ENCODE measurements at places on chromosomes 12 and 14.

GRCh38 chr14:39184628-39185255 is 9.7 kb downstream of the PNN start:
- DNase-seq, result no peak

DNA sequence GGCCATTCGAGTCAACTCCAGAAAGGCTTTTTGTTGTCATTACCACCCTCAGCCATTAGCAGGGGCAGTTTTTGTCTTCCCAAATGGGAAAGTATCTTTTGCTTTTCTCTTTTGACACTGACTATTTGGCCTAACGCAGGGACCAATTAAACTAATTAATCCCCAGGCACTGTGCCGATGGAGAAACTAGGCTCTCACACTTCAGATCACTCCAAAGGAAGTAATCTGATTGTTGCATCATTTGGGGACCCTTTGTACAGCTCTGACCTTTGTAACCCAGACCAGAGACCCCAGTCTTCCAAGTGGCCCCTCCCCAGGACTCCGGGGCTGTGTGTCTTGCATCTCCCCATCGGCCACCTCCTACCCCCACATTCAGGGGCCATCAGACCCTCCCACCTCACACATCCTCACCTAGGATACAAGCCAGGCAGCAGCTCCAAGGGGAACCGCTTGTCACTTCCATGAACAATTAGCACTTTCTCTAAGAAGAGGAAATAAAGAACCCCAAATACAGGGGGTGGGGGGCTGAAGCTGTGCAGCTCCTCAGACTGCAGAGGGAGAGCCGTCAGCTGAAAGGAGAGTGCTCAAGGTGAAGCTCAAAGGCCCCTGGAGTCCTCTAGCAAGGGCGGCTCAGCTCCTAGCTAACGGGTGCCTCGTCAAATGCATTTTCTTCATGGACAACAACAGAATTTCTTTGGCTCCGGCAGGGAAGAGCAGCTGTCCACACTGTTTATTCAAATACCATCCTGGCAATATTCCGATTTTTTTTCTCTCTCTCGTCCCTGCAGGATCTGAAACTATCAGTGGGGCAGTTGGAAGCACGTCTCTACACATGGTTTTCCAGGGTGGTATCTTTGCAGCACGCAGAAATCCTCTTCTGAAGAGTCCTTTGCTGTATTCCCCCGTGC is 64.3 kb upstream of the DIO3 start:
- DNase-seq, result no peak

GRCh38 chr14:105195522-105196264 is 14.6 kb upstream of the NUDT14 start:
- no peak for DNase-seq

- no peak for DNase-seq
Observed at GRCh38 chr12:12776261-12776660, 9.2 kb upstream of the APOLD1 start.

GRCh38 chr12:11697670-11698387 is 48.4 kb downstream of the ETV6 start:
- no peak for DNase-seq

DNA sequence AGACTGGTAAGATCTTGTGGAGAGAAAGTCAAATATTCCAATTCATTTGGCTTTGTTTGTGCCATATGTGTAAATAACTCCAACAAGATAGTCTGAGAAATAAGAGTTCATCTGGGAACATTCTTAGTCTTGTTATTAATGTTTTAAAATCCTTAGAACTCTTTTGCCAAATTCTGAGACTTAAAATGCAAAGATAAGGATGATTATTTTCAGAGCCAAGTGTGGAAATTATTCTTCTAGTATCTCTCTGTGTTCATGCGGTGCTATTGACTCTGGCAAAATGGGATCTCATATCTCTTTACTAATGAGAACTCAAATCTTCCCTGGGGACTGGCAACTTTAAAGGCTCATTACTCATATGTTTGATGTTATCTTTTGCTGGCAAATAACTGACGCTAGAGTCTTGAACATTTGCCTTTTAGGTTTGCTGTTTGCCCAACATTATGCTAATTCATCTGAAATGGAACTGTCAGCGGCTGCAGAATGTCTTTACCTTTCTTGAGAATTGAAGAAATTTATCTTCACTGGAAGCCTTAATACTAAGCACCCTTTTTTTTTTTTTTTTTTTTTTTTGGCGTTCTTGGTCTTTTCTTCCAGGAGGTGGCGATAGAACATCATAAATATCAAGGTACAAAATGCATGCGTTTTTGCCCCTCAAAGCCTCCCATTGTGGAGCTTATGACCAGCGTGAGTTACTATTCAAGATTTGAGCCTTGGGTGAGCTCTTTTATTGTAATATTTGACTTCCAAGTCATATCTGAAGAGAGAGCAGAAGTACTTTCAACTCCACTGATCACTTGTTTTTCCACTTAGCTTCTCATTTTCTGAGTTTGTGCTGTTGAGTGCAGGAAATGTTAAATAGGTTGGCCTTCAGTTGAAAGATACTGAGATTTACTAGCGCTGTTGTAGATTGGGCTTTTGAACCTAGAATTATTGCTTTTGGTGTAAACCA is 86.5 kb downstream of the CAND1 start:
- no peak for DNase-seq

DNA sequence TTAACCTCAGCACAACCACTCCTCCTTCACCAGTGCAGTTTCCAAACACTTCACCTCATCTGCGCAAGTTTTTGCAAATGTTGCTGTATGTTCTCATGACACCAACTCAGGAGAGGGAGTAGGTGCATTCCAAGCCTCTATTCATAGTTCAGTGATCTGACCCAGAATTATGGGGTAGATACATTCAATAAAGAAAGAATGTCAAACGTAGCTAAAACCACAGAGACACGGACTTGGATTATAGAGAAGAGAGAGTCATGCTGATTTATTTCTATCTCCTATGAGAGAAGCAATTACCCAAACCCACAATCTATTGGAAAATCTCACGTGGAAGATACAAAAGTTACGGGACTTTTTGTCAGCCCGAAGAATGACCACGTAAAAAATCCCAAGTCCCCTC is 1006.0 kb upstream of the TMEM132C start:
- DNase-seq, result no peak

DNA sequence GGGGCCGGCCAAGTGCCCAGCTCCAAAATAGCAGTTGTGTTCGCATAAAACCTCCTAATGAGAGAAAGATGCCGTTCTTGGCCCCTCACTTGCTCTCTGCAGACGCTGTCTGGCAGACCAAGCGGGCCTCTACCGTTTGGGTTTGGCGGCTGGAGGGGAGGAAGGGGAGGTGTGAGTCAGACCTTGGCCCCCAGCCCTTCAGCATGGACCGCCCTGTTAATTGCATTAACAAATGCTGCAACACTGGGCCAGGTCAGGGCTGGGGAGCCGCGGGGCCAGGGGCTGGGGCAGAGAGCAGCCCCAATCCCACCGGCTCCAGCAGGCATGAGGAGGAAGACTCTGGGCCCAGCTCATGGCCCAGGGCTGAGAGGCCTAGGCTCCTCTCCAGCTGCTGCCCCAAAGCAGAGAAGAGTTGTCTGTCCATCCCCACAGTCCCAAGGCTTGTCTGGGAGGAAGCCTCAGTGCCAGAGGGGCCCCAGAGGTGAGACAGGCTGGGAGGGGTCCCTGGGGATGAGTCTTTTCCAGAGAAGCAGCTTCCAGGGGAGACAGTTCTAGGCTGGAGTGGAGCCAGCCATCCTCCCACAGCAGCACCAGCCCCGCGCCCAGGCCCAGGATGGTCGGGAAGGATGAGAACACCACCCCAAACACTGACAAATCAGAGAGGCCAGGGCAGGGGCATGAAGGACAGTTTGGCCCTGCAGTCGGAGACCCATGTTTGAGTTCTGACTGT is 16.9 kb downstream of the LTBP2 start:
- no peak for DNase-seq

DNA sequence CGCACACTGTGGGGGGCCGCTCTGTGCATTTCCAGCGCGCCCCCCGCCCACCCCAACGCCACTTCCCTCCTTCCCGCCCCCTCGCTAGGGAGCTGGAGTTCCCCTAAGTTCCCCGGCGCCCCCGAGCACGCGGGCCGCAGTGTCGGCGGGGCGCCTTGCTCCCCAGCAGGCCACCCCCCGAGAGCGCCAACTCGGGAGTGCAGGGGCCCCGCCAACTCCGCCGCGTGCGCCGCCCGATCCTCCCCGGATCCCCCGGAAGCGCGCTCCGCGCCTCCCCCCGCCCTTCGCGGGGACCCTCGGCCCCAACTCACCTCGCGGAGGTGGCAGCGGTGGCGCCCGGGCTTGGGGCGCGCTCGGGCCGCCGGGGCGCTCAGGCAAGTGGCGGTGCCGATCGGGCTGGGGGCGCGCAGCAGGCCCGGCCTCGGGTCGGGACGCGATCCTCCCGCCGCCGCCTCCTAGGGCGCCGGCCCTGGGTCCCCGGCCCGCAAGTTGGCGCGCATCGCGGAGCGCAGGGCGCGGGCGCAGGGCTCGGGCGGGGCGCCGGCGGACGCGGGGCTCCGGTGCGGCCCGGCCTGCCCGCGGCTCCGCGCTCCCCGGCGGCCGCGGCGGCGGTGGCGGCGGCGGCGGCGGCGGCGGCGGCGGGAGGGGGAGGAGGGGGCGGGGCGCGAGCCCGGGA is at the start of gene NCOR2:
TSS of gene NCOR2 (minus strand) at position 616 of the 676 bp plus-strand sequence. CDS start 72,361 bp downstream, outside the sequence.
- DNase-seq, result peak; percentile 42

- no peak for DNase-seq
Observed at GRCh38 chr12:50220363-50220995, 53.3 kb upstream of the CERS5 start.

DNA sequence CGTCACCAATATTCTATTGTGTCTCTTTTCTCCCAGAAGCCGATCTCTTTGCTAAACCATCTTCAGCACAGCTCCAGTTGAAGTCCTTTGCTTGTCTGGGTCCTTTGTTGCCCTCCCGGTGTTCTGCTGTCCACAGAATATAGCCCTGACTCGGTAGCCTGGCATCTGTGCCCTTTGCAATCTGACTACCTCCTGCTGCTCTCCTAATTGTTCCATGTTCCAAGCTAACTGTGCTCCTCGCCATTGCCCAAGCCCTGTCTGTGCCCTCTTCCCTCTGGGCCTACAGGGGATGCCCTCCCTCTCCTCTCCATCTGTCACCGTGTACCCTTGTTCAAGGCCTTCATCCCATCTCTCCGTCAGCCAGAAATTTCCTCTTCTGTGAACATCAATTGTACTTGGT is 306.3 kb downstream of the APAF1 start:
- DNase-seq, result no peak

- no peak for DNase-seq
Observed at GRCh38 chr12:52622349-52622748, 4.0 kb upstream of the KRT73 start.

DNA sequence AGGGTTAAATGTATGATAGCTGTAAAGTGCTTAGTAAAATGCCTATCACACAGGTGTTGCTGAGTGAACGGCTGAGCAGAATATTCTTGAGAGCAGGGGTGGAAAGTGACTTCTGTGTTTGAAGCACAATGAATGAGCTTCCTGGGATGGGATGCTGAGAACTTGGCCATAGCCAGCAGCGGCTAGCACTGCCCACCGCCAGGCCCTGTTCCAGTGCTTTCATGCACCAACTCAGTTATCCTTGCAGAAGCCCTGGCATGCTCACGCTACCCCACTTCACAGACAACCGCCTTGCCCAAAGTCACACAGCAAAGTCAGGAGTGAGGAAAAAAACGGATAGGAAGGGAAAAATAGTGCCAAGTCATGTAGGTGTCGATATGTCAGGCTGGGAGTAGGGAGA is 10.9 kb downstream of the DYNC1H1 start:
- no peak for DNase-seq

DNA sequence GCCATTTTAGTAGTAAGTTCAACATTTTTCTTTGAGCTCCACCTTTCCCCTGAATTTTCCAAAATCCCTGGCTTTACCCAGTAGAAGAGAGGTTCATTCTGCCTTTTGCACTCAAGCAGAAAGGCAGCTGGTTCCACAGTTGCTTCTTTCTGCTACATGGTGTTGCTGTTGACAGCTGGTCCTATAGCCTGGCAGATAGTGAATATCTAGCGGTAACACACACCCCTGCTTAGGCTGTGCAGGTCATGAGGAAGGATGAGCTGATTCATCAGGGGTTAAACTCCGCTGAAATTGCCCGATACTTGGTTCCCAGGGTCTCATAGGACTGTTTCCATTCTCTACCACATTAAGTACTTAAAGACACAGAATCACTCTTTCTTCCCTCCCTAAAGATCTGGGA is 62.4 kb downstream of the PUS7L start:
- DNase-seq, result no peak

DNA sequence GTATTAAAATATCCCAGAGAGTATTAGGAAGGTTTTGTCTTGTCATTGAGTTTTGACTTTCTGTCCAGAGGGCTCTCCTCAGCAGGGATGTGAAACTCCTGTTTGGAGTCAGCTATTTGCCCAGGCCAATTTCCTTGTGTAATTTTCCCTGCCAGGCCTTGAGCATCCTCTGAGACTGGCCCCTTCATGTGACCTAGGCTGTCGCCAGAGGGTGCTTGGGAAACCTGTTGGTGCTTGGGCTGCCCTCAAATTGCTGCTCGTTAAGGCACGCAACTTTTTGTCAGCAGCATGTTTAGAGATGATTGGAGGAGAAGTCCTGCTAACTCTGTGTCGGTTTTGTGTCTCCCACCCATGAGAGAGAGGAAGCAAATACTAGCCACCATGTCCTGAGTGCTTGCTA is 39.1 kb downstream of the IQSEC3 start:
- no peak for DNase-seq

- DNase-seq, result no peak
Observed at GRCh38 chr12:13740149-13740545, 241.3 kb downstream of the GRIN2B start.

DNA sequence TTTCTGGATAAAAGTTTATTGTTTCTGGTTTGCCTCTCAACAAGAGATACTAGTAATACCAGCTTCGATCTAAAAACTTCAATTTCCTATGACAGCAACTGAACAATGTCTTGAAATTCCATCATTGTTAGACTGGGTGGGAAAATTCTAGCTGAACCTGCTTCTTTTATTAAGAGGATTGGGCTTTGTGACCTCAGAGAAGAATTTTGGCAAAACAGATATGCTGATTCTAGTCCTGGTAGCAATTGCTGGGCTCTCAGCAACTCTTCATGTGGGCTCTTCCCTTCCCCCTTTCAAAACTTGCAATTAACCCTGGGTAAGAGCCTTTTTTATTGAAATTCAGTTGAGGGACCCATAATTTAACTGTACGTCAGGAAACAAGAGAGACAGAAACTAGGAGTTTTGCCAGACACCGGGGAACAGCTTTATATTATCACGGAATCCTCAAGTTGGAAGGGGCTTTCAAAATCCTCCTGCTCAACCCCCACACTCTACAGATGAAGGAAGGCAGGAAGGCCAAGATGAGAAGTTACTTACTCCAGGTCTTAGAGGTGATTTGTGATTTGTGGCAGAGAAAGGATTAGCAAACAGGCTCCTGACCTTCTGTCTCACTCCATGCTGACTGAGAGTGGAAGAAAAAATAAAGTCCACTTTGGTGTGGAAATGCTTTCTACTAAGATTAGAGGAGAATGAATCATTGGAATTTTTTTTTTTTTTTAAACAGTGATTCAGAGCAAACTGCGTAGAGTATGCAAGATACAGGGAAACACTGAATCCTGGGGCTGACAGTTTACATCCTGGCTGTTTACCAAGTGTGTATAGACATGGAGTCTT is 239.0 kb upstream of the ATP2B1 start:
- DNase-seq, result no peak

DNA sequence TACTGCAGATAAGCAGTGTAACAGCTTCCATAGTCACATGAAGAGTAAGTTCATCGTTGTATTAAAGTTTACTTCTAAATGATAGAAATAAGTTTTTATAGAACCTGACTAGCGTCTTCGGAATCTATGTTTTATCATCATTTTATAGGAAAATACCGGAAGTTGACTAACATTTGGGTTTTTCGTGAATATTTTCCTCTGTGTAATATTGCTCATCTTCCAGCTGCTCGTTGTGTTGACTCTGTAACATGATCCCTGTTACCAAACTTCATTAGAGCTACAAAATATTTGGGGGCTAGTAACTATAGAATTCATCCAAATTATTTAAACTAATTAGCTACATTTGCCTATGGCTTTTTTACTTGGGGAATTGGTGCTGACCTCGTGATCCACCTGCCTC is 37.2 kb downstream of the DDX51 start:
- no peak for DNase-seq
